ENCODE measurements at places on chromosomes 11 and 22.

DNA sequence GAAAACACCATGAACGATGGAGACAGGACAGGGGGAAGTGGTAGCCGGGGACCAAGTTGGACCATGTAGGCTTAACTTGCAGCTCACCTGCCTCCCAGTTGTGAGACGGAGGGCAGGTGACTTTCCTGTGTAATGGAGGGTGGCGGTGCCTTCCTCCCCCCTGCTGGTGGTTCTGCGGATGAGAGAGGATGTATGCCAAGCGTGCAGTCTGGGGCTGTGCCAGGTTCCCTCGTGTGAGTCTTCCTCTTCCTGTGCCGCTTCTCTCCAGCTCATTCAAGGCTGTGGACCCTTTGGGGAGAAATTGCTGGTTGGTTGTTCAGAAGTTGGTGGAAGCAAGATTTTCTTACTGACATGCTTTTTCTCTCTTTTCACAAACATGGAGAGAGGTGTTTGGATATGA lies 35.1 kb downstream of the MPPED1 start:
- H3K27ac ChIP-seq: no peak overlapping the region
- H3K4me3 ChIP-seq: no peak overlapping the region
- H3K27me3 ChIP-seq: no peaks in the 10 kb centered on the region
- H3K36me3 ChIP-seq: no peaks in the 10 kb centered on the region

DNA sequence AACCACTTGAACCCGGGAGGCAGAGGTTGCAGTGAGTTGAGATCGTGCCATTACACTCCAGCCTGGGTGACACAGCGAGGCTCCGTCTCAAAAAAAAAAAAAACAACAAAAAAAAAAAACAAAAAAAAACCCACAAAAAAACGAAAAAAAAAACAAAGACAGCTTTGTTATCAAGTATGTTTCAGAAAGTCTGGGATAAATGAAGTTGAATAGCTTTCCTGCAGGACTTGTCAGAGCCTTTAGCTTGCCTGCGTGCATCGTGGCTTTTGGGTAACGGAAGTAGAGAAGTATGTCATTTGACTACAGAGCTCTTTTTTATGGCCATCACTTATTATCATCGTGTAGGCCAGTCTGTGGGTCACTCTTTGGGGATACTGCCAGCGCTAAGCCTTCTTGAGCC lies 14.6 kb downstream of the TRIOBP start:
- H3K4me1 ChIP-seq: no peaks in the 10 kb centered on the region
- no peak for DNase-seq
- H3K27me3 ChIP-seq: no peaks in the 10 kb centered on the region
- H3K4me3 ChIP-seq: no peak overlapping the region
- H3K27ac ChIP-seq: no peak overlapping the region

- no peak overlapping the region for H3K27ac ChIP-seq
- no peaks in the 10 kb centered on the region for H3K4me1 ChIP-seq
- no peaks in the 10 kb centered on the region for H3K36me3 ChIP-seq
- no peak for DNase-seq
- no peaks in the 10 kb centered on the region for H3K27me3 ChIP-seq
- no peak overlapping the region for H3K4me3 ChIP-seq
Observed at GRCh38 chr11:108432783-108433182, 34.5 kb downstream of the C11orf65 start.

GRCh38 chr11:93484716-93485115 lies 58.5 kb downstream of the SMCO4 start:
- peaks cover 28% of the 10 kb centered on the region for H3K4me1 ChIP-seq
- H3K27me3 ChIP-seq: no peaks in the 10 kb centered on the region
- no peaks in the 10 kb centered on the region for H3K36me3 ChIP-seq
- DNase-seq: no peak
- no peak overlapping the region for H3K4me3 ChIP-seq

DNA sequence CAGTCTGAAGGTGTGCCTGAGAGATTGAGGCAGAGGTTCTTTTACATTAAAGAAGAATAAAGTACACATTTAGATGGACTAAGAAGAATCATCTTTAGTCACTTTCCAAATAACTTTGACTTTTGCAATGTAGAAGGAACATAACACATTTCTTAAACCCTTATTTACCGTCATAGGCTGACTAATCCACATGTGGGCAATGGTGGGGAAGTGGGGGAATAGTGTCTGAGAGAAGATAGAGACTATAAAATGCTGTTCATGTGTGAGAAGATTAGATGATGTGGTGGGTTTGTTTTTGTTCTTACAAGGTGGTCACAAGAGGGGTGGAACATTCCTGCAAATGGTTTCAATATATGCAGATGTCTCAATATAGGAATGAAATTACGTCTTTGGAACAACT lies 1.8 kb downstream of the MS4A4A start:
- H3K4me3 ChIP-seq: no peak overlapping the region
- no peaks in the 10 kb centered on the region for H3K27me3 ChIP-seq
- H3K27ac ChIP-seq: no peak overlapping the region
- H3K4me1 ChIP-seq: no peaks in the 10 kb centered on the region

DNA sequence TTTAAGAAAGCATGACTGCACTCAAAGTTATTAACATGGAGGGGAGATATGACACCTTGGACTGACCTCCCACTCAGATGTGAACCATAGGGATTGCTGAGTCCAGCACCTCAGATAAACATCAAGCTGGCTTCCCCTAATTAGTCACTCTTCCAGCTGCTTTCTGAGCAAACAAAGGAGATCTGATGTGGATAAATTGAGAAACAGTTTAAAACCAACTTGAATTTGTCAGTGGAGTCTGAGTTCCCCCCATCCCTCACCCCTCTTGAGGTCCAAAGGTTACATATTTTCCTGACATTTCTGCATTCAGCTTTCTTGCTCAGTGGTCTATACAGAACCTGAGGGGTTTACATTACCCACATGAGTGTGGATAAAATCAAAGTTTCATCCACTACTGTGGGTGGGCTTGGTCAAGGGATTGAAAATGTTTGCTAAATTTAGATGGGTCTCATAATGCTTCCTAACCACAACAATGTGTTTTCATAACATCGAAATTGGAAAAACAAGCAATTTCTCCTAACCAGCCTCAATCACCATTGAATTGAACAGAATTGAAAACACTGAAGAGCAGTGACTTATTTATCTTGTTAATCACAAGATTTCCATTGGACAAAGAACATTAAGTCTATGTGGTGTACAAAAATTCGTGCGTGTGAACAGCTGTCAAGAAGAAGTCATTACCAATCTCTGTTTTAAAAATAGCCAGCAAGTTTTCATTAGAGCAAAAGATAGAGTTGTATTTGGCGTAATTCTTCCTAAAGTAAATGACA lies 292.3 kb downstream of the METTL15 start:
- no peak overlapping the region for H3K4me3 ChIP-seq
- no peaks in the 10 kb centered on the region for H3K27me3 ChIP-seq
- H3K36me3 ChIP-seq: no peaks in the 10 kb centered on the region
- DNase-seq: no peak
- H3K4me1 ChIP-seq: no peaks in the 10 kb centered on the region

GRCh38 chr22:32336121-32336603 lies 21.5 kb upstream of the RFPL3 start:
- H3K4me3 ChIP-seq: no peak overlapping the region
- no peaks in the 10 kb centered on the region for H3K4me1 ChIP-seq
- no peaks in the 10 kb centered on the region for H3K27me3 ChIP-seq

DNA sequence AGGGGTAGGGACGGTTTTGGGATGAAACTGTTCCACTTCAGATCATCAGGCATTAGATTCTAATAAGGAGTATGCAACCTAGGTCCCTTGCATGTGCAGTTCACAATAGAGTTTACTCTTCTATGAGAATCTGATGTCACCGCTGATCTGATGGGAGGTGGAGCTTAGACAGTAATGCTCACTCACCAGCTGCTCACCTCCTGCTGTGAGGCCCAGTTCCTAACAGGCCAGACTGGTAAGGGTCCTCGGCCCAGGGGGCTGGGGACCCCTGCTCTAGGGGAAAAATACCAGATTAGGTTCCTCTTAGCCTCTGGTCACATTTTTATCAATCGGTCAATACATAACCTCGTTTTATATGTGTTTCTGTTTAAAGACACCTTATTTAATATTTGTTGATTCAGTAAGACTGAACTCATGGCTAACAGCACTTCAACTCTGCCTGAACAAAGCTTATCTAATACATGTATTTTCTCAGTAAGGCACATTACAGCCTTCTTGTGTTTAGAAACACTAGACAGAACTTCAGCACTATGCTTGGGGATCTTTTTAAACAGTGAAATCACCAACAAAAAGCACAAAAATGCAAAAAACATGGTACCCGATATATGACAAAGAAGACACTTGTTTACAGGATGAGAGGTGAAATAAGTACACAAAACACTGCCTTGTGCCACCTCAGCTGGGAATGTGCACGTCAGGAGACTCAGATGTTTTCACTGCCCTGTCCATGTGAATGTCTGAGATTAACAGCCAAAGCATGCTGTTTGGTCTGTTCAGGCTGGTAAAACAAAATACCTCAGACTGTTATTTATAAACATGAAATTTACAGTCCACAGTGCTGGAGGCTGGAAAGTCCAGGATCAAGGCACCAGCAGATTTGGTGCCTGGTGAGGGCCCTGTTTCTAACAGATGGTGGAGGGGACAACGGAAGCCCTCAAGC lies 107.5 kb downstream of the USP35 start:
- H3K27ac ChIP-seq: no peak overlapping the region
- DNase-seq: no peak
- no peaks in the 10 kb centered on the region for H3K27me3 ChIP-seq
- H3K4me1 ChIP-seq: no peaks in the 10 kb centered on the region
- H3K36me3 ChIP-seq: no peaks in the 10 kb centered on the region

DNA sequence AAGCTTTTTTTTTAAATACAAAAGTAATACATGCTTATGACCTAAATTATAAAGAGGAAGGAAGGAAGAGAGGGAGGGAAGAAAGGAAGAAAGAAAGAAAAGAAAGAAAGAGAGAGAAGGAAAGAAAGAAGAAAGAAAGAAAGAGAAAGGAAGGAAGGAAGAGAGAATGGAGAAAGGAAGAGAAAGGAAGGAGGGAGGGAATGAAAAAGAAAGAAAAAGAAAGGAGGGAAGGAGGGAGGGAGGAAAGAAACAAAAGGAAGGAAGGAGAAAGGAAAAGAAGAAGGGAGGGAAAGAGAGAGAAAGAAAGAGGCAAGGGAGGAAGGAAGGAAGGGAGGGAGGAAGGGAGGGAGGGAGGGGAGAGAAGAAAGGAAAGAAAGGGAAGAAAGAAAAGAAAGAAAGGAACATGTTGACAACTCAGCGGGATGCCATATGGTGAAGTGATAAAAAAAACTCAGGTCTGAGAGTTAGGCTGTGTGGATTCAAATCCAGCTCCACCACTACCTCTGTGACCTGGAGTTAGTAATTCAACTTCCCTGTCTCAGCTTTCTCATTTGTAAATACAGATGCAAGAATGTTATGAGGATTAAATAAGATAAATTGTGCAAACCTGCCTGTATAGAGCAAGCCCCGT lies 9.6 kb upstream of the EED start:
- no peak overlapping the region for H3K4me3 ChIP-seq
- no peaks in the 10 kb centered on the region for H3K4me1 ChIP-seq
- H3K27me3 ChIP-seq: no peaks in the 10 kb centered on the region

DNA sequence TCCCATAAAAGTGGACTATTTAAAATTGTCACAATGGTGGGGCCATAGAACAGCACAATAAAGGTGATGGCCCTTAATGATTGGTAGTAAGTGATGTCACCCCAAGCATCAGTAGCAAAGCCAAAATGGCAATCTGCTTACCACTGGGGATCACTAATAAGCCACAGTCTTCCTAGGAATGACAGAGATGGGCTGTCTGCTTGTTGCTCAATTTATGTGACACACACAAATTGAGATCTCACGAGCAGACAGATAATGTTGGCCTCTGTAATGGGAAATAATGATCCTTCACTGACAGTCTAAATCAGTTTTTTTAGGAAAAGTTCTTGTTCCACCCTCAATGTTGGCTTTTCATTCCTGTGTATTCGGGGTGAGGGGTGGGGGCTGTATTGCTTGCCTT lies 515.1 kb downstream of the BRD1 start:
- H3K36me3 ChIP-seq: no peaks in the 10 kb centered on the region
- H3K4me3 ChIP-seq: no peak overlapping the region
- H3K27me3 ChIP-seq: no peaks in the 10 kb centered on the region
- H3K4me1 ChIP-seq: no peaks in the 10 kb centered on the region
- DNase-seq: no peak
- no peak overlapping the region for H3K27ac ChIP-seq

DNA sequence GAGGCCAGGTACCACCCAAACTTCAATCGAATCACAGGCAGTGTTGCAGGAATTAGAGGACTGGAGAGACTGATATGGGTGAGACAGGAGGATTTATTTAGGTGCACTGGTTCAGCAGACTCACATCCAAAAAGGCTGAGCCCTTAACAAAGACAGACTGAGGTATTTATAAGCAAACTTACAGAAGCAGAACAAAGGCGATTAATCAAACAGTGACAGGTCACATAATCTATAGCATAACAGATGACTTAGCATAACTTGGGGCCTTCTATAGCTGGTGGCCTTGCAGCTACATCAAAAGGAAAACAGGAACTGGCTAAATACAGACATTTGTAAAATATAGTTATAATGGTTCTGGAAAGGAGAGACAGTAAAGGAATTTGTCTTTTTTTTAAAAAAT lies 2.1 kb downstream of the APOBEC3B start:
- no peak overlapping the region for H3K4me3 ChIP-seq
- no peaks in the 10 kb centered on the region for H3K27me3 ChIP-seq
- H3K27ac ChIP-seq: no peak overlapping the region
- no peak for DNase-seq
- H3K36me3 ChIP-seq: no peaks in the 10 kb centered on the region
- peaks cover 5% of the 10 kb centered on the region for H3K4me1 ChIP-seq

DNA sequence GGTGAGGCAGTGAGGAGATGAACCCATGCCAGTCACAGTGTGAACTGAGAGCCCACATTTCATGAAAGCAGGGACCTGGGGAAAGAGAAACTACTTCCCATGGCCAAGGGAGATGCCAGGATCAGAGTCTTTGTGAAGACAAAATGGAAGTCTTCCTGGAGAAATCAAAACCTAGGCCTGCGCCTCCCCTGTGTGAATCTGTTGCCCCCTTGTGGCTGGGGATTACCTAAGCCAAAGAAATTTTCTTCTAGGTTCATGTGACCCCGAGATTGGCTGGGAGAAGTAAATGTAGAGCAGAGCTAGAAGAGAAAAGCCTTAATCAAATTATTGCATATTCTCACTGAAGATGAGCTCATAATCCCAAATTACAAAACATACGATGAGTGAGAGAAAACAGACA lies 1075.3 kb downstream of the TBC1D22A start:
- no peaks in the 10 kb centered on the region for H3K27me3 ChIP-seq
- no peak overlapping the region for H3K27ac ChIP-seq
- no peak for DNase-seq
- no peaks in the 10 kb centered on the region for H3K36me3 ChIP-seq
- no peak overlapping the region for H3K4me3 ChIP-seq
- H3K4me1 ChIP-seq: no peaks in the 10 kb centered on the region

DNA sequence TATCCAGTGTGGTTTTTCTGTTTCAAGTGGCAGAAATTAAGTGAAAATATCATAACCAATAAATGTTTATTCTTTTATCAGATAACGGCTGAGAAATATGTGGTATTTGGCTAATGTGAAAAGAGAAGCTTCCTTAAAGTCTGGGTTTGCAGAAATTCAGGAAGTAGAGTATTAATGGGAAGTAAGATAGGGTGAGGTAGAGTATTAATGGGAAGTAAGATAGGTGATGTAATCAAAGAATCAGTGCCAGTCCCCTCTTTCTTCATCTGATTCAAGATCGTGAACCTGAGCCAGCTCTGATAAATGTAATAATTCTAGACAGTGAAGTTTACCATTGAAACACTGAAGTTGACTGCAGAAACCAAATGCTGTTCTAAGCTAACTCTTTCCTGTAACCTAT lies 30.9 kb downstream of the TRPC6 start:
- H3K36me3 ChIP-seq: no peaks in the 10 kb centered on the region
- no peak for DNase-seq
- H3K4me3 ChIP-seq: no peak overlapping the region
- H3K27me3 ChIP-seq: no peaks in the 10 kb centered on the region
- peaks cover 4% of the 10 kb centered on the region for H3K4me1 ChIP-seq

GRCh38 chr11:133830931-133831907 lies 14.1 kb downstream of the SPATA19 start:
- H3K36me3 ChIP-seq: no peaks in the 10 kb centered on the region
- no peak for DNase-seq
- H3K4me1 ChIP-seq: no peaks in the 10 kb centered on the region

Data from Peyer's patch (tissue), 4 donors.